ENCODE measurements at places on chromosomes 6 and 20.

- DNase-seq, result no peak
These were observed 9.9 kb downstream of the GPX6 start for GRCh38 chr6:28505733-28506132.

DNA sequence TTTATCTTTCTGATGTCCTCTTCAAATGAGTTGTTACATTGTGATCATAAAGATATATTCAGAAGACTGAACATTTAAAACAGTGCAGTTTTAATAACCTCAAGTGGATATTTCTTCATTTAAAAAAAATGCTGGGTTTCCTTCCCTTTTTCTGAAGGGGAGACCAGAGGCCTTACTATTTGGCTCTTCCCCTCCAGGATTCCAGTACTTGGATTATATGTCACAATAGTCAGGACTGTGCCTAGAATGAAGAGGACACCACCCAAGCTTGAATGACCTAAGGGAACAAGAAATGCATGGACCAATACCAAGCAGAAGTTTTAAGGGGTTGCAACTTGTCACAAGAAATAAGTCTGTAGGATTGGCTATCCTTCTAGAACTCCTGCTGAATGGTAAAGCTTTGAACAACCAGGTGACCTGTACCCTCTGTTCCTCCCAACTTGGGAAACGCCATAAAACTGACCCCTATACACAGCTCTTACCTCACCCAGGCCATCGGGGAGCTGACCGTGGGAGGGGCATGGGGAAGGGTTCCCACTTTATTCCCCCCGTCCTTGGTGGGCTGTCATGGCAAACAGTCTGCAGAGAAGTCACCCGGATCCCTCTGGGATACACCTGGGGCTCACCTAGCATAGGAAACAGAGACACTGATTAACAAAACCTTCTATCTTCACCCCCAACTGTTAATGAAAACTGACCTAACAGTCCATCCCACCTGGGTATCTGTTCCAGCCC lies 2.0 kb downstream of the FRS3 start:
- DNase-seq, result no peak

DNA sequence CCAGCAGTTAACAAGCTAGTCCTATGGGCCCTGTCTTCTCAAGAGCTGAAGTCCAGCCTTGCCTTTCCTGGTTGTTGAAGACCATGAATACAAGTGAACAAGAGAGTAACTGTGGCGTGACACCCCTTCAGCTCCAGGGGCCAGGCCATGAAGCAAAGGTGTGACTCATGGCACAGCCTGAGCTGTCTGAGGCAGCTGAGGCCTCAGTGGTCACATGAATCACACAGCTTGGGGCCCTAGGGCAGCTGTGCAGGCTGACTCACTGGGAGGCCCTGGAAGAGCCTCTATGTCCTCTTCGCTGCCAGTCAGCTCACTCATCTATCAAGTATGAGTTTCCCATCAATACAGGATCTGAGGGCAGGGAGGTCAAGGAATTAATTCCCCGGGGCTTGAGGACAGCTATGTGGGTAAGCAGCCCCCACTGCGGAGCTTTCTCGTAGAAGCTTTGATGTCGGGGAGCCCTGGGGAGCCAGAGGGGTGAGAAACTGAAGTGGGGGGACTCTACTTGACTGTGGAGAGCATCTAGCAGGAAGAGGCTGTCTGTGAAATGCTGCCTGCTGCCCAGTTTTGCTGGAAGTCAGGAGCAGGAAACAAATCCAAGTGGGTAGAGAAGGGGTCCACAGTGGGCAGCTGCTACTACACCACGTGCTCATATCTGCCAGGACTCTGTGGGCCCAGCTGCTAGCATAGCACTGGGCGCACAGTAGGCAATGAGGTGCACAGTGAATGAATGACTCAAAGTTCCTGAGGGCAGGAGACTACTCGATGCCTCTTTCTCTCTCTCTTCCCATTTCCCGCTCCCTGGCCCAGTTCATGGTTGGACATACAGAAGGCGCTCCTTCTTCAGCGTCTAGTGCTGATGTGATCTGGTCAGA lies 13.7 kb upstream of the FAM83C start:
- DNase-seq, result peak; percentile 67

GRCh38 chr6:135423649-135424128 lies 73.9 kb downstream of the AHI1 start:
- peak; percentile 16 for DNase-seq

GRCh38 chr6:169112483-169113320 lies 140.9 kb downstream of the THBS2 start:
- no peak for DNase-seq

DNA sequence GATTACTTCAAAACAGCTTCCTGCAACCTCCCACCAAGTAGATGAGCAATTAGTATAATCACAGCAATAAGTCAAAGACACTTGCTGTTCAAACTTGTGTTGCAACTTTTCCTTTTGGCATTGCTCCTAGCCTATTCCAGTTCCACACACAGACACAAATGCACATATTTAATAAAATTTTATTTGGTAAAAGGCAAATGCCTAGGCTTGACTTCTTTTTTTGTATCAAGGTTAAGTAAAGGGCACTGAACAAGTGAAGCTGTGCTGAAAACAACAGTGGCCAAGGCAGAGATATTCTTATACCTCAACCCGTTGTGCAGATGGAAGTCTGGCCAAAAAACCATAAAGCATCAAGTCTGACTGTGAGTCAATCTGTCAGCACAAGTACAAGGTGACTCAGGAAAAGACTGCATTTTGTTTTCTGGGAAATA lies 708.4 kb upstream of the CITED2 start:
- DNase-seq, result no peak

- DNase-seq, result no peak
These were observed 23.1 kb upstream of the KCNB1 start for GRCh38 chr20:49505518-49505917.

GRCh38 chr6:144462058-144462457 lies 176.9 kb downstream of the UTRN start:
- no peak for DNase-seq

GRCh38 chr20:42276718-42277602 lies 658.8 kb upstream of the CHD6 start:
- DNase-seq, result no peak

DNA sequence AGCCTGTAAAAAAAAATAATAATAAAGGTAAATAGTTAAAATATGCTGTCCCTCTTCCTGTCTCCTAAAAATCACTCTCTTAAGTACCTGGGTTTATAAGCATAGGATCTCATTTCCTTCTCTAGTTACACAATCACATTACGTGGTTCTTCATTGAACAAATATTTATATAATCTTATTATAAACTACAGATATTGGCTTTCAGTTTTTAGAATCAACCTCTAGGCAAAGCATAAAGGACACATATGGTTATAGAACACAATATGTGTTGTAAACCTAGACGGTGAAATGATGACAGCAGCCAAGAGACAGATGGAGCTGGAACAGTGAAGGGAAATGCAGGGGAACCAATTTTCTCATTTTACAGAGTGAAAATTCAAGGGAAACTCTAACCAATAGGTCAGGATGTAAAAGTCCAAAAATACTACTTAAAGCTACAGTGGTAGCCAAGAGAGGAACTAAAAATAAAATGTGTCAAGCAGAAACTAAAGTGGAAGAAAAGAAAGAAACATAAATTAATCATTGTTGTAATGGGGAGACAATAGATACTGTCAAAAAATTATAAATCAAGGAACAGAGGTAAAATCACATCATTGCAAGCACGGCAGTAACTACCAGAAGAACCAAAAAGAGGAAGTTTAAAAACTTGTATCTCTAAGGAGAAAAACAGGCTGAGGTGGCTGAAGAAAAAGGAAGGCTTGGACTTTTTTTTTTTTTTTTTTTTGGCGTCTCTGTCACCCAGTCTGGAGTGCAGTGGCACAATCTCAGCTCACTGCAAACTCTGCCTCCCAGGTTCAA lies 82.8 kb upstream of the CDYL start:
- DNase-seq, result no peak

GRCh38 chr20:45032276-45032675 lies 66.0 kb downstream of the STK4 start:
- no peak for DNase-seq

DNA sequence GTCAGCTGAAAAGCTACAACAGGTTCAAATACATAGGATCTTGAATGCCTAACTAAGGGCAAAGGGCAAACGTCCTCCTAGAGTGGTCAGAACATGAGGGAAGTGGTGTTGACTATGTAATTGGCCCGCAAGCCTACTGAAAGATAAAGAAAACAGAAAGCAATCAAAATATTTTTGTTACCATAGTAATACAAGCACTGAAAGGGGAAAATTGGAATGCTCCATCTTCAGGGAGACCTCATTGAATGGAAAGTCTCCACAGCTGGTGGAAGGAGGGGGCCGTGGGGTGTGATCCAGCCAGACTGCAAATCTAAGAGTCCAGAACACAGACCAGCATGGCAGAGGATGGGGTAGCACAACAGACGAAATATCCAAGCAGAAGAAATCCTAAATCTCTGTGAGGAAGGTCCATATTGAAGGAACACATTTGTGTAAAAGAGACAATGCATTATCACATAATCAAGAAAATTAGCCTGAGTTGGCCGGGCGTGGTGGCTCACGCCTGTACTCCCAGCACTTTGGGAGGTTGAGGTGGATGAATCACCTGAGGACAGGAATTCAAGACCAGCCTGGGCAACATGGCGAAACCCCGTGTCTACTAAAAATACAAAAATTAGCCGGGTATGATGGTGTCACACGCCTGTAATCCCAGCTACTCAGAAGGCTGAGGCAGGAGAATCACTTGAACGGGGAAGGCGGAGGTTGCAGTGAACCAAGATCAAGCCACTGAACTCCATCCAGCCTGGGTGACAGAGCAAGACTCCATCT lies 39.5 kb downstream of the MTFR2 start:
- DNase-seq, result no peak

DNA sequence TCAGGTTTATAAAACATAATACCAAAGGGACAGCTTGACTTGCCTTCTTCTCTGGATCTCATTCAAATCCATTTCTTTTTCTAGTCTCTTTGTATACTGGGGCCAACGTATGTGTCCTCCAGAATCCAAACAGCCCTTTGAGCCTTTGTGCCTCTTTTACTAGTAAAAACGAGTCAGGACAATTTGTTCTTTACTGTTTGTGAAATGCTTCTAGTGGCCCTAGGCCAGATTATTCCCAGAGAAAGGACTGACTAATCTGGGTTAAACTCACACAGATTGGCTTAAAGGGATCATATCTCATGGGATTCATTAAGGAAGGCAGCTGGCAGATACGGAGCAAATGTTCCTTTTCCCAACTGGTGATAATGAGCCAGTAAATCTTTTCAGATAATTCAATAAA lies 32.1 kb upstream of the MANEA start:
- DNase-seq, result no peak

GRCh38 chr6:170181338-170181690 lies 109.6 kb downstream of the DLL1 start:
- DNase-seq, result no peak

- no peak for DNase-seq
These were observed 167.8 kb downstream of the CARMIL1 start for GRCh38 chr6:25446830-25447569.

DNA sequence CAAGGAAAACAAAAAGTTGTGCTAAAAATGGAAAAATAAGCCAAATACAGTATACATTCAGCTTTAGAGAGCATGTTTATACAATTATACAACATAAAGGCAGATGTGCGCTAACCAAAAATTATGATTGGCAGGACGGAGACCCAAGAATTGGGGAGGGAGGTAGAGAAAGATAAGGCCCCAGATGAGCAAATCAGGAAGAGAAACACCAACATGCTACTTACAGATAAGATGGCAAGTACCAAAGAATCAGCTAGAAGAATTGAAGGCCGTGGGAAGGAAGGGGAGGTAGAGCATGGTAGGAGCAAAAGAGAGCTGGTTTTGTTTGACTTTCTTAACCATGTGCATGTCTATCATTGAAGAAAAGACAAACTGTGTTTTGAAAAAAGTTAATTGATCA lies 45.4 kb downstream of the PRND start:
- no peak for DNase-seq

DNA sequence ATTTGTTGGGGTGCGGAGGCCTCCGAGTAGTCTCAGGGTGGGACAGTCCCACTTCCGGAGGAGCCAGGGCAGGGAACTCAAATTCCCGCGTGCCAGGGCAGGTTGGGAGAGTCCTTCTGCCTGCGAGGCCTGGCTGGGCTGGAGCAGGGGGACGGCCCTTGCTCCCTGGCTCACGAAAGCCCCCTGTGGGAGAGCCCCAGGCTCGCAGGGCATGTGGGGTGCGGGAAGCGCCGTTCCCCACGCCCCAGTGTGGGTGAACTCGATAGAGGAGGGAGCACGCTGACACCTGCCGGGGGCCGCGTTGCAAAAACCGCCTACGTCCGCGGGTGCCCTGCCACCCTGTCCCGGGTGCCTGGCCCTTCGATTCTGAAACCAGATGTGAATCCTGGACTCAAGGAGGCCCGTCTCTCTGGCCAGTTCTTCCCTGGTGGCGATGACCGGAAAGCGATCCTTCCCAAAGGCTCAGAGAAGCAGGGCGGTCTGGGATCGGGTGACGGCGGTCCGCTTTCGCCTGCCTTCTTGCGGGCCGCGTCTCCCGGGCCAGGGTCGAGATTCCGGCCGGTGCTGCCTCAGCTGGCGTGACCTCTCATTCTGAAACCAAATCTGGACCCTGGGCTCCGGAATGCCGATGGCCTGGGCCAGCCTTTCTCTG lies 1846.5 kb upstream of the DEFB115 start:
- no peak for DNase-seq
